Retina (tissue), 1 donor: ENCODE measurements at places on chromosomes 5 and 9.
A peak's percentile ranks its signal among the peaks of the same experiment; 100 is the strongest.

DNA sequence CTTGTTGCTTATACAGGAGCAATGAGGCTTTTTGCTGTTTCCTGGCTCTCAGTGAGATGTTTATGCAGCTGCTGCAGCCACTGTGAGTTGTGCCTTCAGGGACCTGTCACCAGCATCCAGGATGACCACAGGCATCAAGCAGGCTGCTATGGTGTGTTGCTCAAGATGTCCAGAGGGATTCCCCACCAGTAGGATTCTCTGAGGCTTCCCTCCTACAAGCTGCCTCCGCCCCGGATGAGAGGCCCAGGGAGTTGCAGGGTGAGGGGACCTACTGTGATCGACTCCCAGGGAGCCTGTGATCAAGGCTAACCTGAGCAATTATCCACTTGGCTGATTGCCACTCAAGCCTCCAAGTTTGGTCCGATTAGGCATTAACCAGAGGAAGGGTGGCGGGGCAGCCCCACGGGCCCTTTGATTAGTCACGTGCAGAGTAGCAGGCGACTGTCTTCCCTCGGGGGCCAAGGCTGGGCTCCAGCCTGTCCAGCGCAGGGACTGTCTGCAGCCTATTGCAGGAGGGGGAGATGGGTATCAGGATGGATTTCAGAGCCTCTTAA, 1.8 kb upstream of the FAT2 start:
- DNase-seq, result peak; percentile 57

GRCh38 chr9:6415266-6415665, 2.3 kb downstream of the UHRF2 start:
- no peak for DNase-seq

DNA sequence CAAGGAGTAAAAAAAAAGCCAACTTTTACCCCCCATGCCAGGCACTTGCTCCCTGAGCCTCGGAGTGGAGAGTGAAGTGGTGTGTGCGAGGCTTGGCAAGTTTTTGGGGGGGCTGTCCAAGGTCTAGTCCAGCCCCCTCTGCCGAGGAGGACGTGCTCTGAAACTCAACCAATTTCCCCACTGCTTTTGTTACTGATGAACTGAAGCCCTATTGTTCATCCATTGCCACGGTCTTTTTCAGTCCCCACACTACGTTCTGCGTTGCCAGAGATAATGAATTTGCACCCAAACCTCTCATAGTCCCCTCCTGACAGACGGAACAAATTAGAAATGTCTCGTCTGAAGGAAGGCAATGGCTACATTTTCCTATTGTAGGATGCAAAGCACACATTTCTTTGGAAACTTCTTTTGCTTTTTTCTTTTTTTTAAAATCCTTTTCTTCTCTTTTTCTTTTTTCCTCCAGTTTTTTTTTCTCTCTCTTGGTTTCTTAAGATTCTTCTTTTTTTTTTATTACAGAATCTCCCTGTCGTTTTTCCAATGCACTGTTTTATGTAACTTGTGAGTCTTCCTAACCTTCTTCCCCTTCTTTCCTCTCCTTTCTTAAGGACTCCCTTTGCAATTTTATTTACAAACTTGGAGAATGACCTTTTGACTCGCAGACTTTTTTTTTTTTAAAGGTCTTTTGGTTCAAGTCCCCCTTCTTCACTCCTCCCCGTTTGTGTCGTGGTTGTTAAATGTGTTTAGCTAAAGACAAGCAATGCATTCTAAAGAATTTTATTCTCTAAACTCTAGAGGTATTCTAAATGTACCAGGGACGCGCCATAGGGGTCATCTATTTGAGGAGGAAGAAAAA, 209.5 kb downstream of the MEF2C start:
- DNase-seq, result no peak

GRCh38 chr5:138458384-138458783, 6.9 kb upstream of the EGR1 start:
- DNase-seq, result no peak
